ENCODE measurements at places on chromosomes 2 and 18.
A peak's percentile ranks its signal among the peaks of the same experiment; 100 is the strongest.

DNA sequence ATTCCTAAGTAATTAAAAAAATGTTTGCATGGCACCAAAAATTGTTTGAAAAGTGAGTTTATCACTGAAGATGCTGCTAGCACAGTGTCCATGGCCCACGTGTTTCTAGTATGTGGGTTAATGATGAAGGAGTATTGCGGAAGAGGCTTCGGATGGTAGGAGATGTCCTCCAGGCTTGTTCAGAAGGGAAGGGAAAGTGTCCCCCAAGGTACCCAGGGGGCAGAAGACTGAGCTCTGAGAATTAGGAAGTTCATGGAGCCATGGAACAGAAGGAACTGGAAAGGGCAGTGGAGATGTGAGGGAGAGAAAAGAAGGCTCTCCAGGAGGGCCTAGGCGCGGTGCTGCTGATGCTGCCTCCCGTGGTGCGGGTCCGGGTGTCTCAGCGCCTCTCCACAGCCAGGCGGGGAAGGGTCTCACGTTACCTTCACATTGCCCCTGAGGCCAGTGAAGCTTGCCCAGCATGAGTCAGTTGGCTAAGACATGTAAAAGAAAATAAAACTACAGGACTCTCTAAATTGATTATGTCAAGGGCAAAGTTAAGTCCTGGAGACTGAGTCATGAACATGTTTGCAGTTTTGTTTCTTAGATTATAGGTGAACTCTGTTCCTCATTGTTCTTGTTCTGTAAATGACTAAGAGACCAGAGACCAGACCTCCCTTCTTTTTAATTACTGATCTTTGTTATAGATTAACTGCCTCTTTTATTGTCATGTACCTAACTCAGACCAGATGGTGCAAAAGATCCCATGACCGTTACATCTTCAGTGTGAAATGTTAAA is 89.0 kb downstream of the MTCL1 start:
- peak; percentile 90 for DNase-seq

- DNase-seq, result no peak
These were observed 1.6 kb downstream of the ZNF397 start for GRCh38 chr18:35242426-35242825.

GRCh38 chr2:168633200-168633599 is 169.2 kb upstream of the NOSTRIN start:
- DNase-seq, result no peak

DNA sequence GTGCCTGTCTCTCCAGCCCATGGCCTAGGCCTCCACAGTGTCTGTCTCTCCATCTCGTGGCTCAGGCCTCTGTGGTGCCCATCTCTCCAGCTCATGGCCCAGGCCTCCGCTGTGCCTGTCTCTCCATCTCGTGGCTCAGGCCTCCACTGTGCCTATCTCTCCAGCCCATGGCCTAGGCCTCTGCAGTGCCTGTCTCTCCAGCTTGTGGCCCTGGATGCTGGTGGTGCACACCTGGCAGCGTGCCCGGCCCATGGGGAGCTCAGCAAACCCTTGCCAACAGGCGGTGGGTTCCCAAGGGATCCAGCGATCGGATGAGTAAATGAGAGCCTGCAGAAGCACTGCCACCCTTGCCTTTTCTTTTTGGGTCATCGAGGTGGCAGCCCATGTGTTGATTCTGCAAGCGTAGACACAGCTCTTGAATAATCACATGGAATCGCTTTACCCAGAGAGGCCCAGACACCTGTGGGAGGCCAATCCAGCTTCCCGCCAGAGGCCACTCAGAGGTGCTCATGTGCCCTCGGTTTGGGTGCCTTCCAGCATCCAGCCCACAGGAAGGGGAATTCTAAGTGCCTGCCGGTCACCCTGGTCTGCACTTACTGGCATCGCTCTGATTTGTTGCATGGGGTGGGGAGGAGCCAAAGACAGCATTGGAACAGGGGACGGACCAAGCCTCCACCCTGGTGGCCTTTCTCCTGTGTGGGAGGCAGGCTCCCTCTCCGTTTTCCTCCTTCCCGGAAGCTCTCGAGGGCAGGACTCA is 101.8 kb upstream of the HDAC4 start:
- no peak for DNase-seq

DNA sequence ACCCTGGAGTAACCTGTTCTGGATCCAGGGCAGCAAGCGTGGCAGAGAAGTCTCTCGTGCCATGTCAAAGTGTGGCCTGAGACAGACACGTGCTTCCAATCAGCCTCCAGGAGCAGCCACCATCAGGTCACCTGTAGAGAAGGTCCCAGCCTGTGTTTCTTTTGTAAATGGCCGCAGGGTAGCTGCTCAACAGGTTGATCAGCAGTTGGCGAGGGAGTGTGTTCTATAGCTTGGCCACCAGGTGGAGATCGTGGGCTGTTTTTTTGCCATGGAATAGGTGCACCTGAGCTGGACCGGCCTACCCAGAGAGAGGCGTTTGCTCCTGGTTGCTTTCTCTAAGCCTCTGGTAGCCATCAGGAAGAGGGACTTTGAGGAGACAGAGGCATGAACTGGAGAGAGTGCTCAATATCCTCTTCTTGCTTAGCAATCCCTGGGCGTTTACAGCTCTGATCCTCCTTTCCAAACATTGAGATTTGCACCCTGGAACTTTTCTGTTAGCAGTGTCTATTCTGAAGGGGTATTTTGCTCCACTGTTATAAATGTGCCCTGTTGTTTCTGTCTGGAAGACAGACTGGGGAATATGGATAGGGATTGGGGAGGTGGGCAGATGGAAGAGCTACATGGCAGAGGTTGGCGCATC is 34.2 kb upstream of the EN1 start:
- DNase-seq, result peak; percentile 30

DNA sequence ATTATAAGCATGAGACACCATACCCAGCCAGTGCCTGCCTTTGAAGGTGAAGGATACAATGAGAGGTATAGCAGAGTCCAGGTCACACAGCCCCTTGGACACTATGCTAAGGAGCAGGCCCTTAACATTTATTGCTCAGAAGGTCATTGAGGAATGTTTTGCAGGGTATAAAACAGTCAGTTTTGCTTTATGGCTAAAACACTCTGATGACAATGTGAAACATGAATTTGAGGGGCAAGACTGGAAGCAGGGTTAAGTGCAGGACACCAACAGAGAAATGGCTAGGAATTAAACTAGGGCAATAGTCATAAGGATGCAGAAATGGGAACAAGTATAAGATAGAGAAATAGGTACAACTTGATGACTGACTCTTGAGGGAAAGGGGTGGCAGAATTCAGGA is 141.1 kb downstream of the METTL4 start:
- no peak for DNase-seq

- DNase-seq, result no peak
These were observed 261.3 kb downstream of the TNS1 start for GRCh38 chr2:217741381-217741955.

- no peak for DNase-seq
These were observed 265.3 kb upstream of the STON1 start for GRCh38 chr2:48264627-48265026.

DNA sequence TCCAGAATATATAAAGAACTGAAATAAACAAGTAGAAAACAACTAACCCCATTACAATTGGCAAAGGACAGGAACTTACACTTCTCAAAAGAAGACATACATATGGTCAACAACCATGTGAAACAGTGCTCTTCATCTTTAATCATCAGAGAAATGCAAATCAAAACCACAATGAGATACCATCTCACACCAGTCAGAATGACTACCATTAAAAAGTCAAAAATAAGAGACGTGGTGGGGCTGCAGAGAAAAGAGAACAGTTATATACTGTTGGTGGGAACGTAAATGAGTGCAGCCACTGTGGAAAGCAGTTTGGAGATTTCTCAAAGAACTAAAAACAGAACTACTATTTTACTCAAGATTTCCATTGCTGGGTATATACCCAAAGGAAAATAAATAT is 1696.3 kb upstream of the TMEFF2 start:
- DNase-seq, result no peak

DNA sequence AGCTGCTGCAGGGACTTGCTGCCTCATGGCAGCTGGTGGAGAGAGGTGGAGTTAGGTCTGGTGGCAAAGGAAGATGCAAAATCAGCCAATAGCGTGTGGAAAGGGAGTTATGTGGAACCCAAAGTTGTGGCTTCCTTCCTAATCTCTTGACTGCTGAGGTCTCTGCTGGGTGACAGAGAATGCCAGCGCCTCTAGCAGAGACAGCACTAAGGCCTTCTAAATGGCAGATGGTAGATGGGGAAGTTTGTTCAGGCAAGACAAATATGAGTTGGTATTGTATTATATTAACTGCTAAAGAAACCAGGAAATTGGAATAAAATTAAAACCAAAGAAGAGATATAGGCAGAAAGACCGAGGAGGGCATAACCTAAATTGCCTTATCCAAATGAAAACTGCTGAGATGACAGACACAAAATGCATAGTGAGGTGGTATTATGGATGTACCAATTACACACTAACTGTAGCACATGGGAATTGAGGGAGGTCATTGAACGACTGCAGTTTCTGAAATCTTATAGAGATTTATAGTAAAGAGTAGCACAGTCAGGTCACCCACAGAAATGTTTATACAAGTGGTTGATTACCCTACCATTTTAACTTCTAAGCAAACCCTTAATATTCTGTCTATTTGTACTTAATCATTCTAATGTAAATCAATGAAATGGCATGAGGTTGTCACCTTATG is 246.6 kb upstream of the SESTD1 start:
- no peak for DNase-seq

GRCh38 chr2:175874291-175874690 is 127.8 kb downstream of the LNPK start:
- DNase-seq, result no peak

All from astrocyte of the spinal cord (primary cell).